Sigmoid colon (tissue), 7 donors: ENCODE measurements at places on chromosomes 2 and 18. TPM values are rescaled to one million over a fixed set of nuclear protein-coding genes. Genes with fewer than 3 reads are reported as not detected.

DNA sequence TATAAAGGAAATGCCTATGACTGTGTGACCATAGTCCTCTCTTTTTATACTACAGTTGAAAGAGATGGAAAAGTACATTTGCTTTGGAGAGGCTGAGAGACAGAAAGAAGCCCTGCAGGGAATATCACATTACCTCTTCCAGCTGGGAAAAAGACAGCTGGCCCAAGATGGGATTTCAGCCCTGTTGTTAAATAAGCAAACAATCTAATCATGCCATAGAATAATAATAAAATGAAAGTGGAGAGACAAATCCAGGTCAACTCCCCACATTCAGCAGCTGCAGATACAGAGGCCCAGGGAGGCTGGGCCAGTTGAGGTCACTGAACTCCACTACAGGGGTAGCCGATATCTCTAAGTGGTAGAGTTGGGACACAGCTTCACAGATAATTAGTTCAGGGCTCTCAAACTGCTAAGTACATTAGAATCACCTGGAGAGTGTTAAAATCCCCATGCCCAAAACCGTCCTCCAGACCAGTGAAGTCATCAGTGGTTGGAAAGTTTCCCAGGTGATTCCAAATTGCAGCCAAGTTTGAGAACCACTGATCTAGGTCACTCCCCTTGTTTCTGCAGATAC, 81.9 kb downstream of the MOGAT1 start:
- H3K27ac ChIP-seq, result no peak overlapping the region
- H3K4me3 ChIP-seq, result no peak overlapping the region
- DNase-seq, result no peak
- peaks cover 14% of the 10 kb centered on the region for H3K4me1 ChIP-seq

Gene SOCS6
- 23.9 TPM for total RNA-seq

Gene FNDC4
- total RNA-seq, result 6.1 TPM

GRCh38 chr2:237254911-237255578, 158.9 kb downstream of the COL6A3 start:
- no peak for DNase-seq
- peaks cover 50% of the 10 kb centered on the region for H3K4me1 ChIP-seq
- peak overlapping the region; percentile 72 for H3K27ac ChIP-seq
- no peaks in the 10 kb centered on the region for H3K36me3 ChIP-seq

DNA sequence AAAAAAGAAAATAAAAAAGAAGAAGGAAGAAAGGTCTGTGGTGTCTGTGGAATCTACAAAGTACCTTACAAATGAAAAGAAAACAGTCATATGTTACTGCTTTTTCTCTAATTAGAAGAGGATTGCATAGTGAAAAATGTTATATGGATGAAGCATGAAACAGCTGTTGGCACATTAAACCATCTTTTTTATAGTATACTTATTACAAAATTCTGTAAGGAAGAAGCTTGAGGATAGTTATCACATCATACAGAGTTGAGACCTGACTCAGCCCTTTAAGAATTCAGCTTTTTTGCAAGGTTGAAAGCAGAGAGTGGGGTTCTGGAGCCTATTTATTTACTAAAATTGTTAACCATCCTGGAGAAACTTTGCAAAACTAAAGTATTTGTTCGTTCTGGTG, 222.7 kb downstream of the PHLPP1 start:
- peaks cover 4% of the 10 kb centered on the region for H3K36me3 ChIP-seq
- H3K4me3 ChIP-seq, result no peak overlapping the region
- H3K27me3 ChIP-seq, result no peaks in the 10 kb centered on the region
- DNase-seq, result no peak
- H3K27ac ChIP-seq, result no peak overlapping the region

Gene STK16
- total RNA-seq, result 17.5 TPM

GRCh38 chr2:100106460-100106859, 35.9 kb downstream of the AFF3 start:
- H3K27me3 ChIP-seq, result no peaks in the 10 kb centered on the region
- H3K4me3 ChIP-seq, result no peak overlapping the region
- peak; percentile 92 for DNase-seq
- no peaks in the 10 kb centered on the region for H3K36me3 ChIP-seq
- H3K4me1 ChIP-seq, result peaks cover 44% of the 10 kb centered on the region

DNA sequence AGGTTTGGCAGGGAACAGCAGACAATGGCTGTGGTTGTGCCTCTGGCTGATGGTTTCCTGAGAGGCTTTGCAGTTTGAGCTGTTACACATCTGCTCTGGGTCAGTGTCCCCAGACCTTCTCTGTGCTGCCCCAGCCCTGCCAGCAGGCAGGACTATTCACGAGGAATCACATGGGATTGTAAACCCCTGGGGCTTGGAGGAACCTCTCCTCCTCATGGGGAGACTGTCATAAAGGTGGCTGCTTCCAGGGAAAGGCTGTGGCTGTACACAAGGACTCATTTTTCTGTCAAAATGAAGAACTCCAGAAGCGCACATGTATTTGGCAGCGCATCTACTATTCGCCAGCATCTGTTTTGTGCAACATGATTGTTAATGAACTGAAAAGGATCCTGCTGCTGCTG, 142.6 kb upstream of the CYP1B1 start:
- DNase-seq, result peak; percentile 88
- H3K4me1 ChIP-seq, result peaks cover 38% of the 10 kb centered on the region
- H3K27me3 ChIP-seq, result no peaks in the 10 kb centered on the region
- H3K27ac ChIP-seq, result peak overlapping the region; percentile 70

GRCh38 chr2:140596447-140596846, 1534.4 kb downstream of the LRP1B start:
- H3K4me1 ChIP-seq, result no peaks in the 10 kb centered on the region
- no peak for DNase-seq
- no peaks in the 10 kb centered on the region for H3K27me3 ChIP-seq
- no peaks in the 10 kb centered on the region for H3K36me3 ChIP-seq
- no peak overlapping the region for H3K27ac ChIP-seq

Gene RPRM
- 35.7 TPM for total RNA-seq

DNA sequence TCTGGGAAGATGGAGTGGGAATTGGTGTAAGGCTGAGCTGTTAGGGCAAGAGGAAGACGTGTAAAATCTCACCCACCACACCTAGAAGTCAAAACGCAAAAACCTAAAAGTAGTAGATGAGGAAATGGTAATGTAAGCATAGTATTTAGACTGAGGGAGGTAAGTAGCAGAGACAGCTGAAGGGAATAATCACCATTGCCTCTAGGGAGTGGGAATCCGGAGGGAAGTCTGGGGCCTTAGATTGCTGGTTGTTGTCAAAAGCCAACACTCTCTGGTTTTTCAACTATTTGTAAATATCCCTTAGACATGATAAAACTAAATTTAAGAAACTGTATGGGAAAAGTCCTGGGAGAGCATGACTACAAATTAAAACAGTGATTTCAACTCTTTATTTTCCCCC, 28.7 kb upstream of the MYCN start:
- no peaks in the 10 kb centered on the region for H3K27me3 ChIP-seq
- peak overlapping the region; percentile 33 for H3K27ac ChIP-seq
- no peak for DNase-seq
- H3K4me3 ChIP-seq, result no peak overlapping the region
- no peaks in the 10 kb centered on the region for H3K36me3 ChIP-seq

DNA sequence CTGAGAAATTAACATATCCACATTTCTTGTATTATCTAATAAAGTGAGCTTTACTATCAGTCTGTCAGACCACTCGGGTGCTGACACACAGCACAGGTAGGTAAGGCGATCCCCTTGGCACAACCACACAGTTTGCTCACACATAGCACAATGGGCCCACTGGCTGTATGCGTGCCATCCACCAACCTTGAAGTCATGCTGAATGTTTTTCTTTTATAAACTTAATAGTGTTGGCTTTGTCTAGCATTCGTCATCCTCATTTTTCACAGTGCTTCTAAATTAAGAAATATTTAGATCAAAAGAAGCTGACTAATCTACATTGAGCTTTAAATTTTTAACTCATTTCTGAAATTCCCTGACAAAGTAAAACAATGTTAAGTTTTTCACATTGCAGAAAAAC, 50.0 kb upstream of the PAPOLG start:
- no peak for DNase-seq
- H3K4me3 ChIP-seq, result no peak overlapping the region
- no peaks in the 10 kb centered on the region for H3K36me3 ChIP-seq
- no peak overlapping the region for H3K27ac ChIP-seq
- H3K27me3 ChIP-seq, result no peaks in the 10 kb centered on the region

- no peaks in the 10 kb centered on the region for H3K36me3 ChIP-seq
- H3K27me3 ChIP-seq, result no peaks in the 10 kb centered on the region
- H3K27ac ChIP-seq, result peak overlapping the region; percentile 96
- peak overlapping the region; percentile 91 for H3K4me3 ChIP-seq
- no peak for DNase-seq
- H3K4me1 ChIP-seq, result peaks cover 17% of the 10 kb centered on the region
These were observed 693 bp upstream of the PDK1 start for GRCh38 chr2:172555272-172555521.

Gene ALPP
- not detected for total RNA-seq

Gene CFC1
- not detected for total RNA-seq

DNA sequence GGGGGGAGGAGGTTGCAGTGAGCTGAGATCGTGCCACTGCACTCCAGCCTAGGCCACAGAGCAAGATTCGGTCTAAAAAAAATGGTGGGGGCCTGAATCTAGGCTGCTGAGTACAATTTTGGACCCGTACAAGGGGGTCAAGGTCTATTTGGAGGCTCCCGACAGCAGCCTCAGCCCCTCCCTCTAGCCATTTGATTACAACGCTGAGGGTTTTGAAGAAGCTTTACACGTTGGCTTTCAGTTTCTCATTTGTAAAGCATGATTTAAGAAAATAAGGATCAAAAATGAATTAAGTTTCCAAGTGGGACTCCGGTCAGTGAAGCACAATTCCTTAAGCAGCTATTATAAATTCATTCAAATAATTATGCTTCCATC, 133.9 kb downstream of the TGIF1 start:
- H3K36me3 ChIP-seq, result no peaks in the 10 kb centered on the region
- no peak overlapping the region for H3K4me3 ChIP-seq
- no peaks in the 10 kb centered on the region for H3K4me1 ChIP-seq
- H3K27me3 ChIP-seq, result no peaks in the 10 kb centered on the region
- DNase-seq, result no peak
- H3K27ac ChIP-seq, result no peak overlapping the region

Gene HOXD12
- 1.8 TPM for total RNA-seq

- H3K4me1 ChIP-seq, result no peaks in the 10 kb centered on the region
- H3K27me3 ChIP-seq, result no peaks in the 10 kb centered on the region
- no peak for DNase-seq
These were observed 32.3 kb upstream of the NABP1 start for GRCh38 chr2:191645434-191646162.

GRCh38 chr2:55763721-55764120, 70.1 kb upstream of the PNPT1 start:
- no peaks in the 10 kb centered on the region for H3K36me3 ChIP-seq
- no peak overlapping the region for H3K27ac ChIP-seq
- H3K27me3 ChIP-seq, result no peaks in the 10 kb centered on the region
- no peak overlapping the region for H3K4me3 ChIP-seq
- H3K4me1 ChIP-seq, result peaks cover 10% of the 10 kb centered on the region
- no peak for DNase-seq

- H3K27ac ChIP-seq, result no peak overlapping the region
- no peaks in the 10 kb centered on the region for H3K4me1 ChIP-seq
- H3K4me3 ChIP-seq, result no peak overlapping the region
- no peaks in the 10 kb centered on the region for H3K27me3 ChIP-seq
These were observed 69.6 kb downstream of the COL5A2 start for GRCh38 chr2:189109921-189110397.

Gene VIT
- total RNA-seq, result 13.2 TPM

- H3K36me3 ChIP-seq, result no peaks in the 10 kb centered on the region
- H3K4me1 ChIP-seq, result no peaks in the 10 kb centered on the region
- no peaks in the 10 kb centered on the region for H3K27me3 ChIP-seq
- H3K4me3 ChIP-seq, result no peak overlapping the region
These were observed 117.4 kb upstream of the ITGB6 start for GRCh38 chr2:160317181-160318099.

- DNase-seq, result no peak
- H3K27ac ChIP-seq, result peak overlapping the region; percentile 88
- H3K4me3 ChIP-seq, result peak overlapping the region; percentile 74
- no peaks in the 10 kb centered on the region for H3K27me3 ChIP-seq
- no peaks in the 10 kb centered on the region for H3K36me3 ChIP-seq
- H3K4me1 ChIP-seq, result peaks cover 25% of the 10 kb centered on the region
These were observed 160.8 kb downstream of the AGPS start for GRCh38 chr2:177553176-177553884.

DNA sequence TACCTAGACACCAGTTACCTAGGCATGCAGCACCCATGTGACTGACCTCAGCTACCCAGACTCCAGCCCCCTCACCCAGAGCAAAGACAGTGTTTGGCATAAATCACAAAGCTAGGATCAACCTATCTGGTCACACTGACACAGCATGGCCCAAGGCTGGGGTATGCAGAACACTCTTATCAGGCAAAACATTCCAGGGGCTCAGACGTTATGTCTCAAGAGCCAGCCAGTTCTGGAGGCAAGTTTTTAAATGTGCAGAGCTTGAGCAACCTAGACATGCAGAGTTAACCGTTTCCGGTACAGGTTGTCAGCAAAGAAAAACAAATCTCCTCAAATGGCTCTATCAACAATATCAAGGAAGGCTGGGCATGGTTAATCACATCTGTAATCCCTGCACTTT, 92.8 kb downstream of the AP1S3 start:
- no peaks in the 10 kb centered on the region for H3K4me1 ChIP-seq
- H3K36me3 ChIP-seq, result no peaks in the 10 kb centered on the region
- no peak overlapping the region for H3K27ac ChIP-seq
- no peak overlapping the region for H3K4me3 ChIP-seq

Gene ASB18
- not detected for total RNA-seq

Gene ANKRD62
- total RNA-seq, result 0.55 TPM

- peaks cover 28% of the 10 kb centered on the region for H3K4me1 ChIP-seq
- no peaks in the 10 kb centered on the region for H3K27me3 ChIP-seq
- peak overlapping the region; percentile 83 for H3K4me3 ChIP-seq
- no peak for DNase-seq
- no peaks in the 10 kb centered on the region for H3K36me3 ChIP-seq
These were observed 1.3 kb upstream of the LMAN1 start for GRCh38 chr18:59360381-59360780.

Gene PAX8
- total RNA-seq, result not detected

Gene KLHL14
- total RNA-seq, result 0.71 TPM

Gene CFC1B
- total RNA-seq, result not detected

- no peaks in the 10 kb centered on the region for H3K4me1 ChIP-seq
- H3K27ac ChIP-seq, result no peak overlapping the region
- H3K27me3 ChIP-seq, result no peaks in the 10 kb centered on the region
These were observed 175.7 kb downstream of the ETAA1 start for GRCh38 chr2:67572721-67573435.

- no peaks in the 10 kb centered on the region for H3K36me3 ChIP-seq
- DNase-seq, result no peak
- H3K4me1 ChIP-seq, result peaks cover 8% of the 10 kb centered on the region
These were observed 146.4 kb downstream of the SH3RF3 start for GRCh38 chr2:109275120-109276012.

GRCh38 chr18:36264283-36264682, 33.2 kb upstream of the FHOD3 start:
- DNase-seq, result no peak
- no peaks in the 10 kb centered on the region for H3K27me3 ChIP-seq
- H3K36me3 ChIP-seq, result no peaks in the 10 kb centered on the region
- H3K4me3 ChIP-seq, result no peak overlapping the region
